Bronchial smooth muscle cell (primary cell): ENCODE measurements at places on chromosomes 7 and 10. TPM values are rescaled to one million over a fixed set of nuclear protein-coding genes. Genes with fewer than 3 reads are reported as not detected.

DYDC2 gene
- under 0.01 TPM in 1 of 2 replicates, not detected in the other for total RNA-seq

EPHB4 gene
- 41.0 and 95.5 TPM in 2 replicates for total RNA-seq

GIMAP6 gene
- not detected in 2 replicates for total RNA-seq

PNLIPRP3 gene
- under 0.01 TPM in 1 of 2 replicates, not detected in the other for total RNA-seq

ACBD7 gene
- total RNA-seq: 0.43 and 0.79 TPM in 2 replicates

CACUL1 gene
- total RNA-seq: 11.7 and 15.9 TPM in 2 replicates
